Prostate gland (tissue), 2 donors: ENCODE measurements at places on chromosomes 12 and 14.

DNA sequence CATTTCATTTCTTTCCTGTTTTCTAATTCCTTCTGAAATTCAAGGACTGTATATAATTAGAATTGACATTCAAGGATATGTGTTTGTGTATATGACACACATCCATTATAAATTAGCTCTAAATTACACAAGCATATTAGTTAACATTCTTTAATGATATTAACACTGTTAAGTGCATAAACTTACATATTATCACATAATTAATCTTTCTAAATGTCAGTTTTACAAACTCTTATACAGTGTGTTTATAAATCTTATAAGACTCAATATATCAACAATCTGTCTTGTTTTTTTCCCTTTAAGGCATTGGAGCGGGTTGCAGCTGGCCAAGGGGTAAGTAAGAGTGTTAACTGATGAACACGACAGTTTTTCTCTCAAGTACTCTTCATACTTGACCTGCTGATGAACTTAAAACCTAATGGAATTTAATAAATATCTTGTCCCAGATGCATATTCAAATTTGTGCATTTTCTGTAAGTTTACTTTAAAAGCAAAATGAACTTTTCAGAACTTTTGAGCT lies 76.1 kb downstream of the METTL25 start:
- no peak for DNase-seq
- H3K36me3 ChIP-seq = no peaks in the 10 kb centered on the region
- no peak overlapping the region for H3K4me3 ChIP-seq
- H3K27ac ChIP-seq = no peak overlapping the region
- H3K27me3 ChIP-seq = no peaks in the 10 kb centered on the region
- H3K4me1 ChIP-seq = no peaks in the 10 kb centered on the region

DNA sequence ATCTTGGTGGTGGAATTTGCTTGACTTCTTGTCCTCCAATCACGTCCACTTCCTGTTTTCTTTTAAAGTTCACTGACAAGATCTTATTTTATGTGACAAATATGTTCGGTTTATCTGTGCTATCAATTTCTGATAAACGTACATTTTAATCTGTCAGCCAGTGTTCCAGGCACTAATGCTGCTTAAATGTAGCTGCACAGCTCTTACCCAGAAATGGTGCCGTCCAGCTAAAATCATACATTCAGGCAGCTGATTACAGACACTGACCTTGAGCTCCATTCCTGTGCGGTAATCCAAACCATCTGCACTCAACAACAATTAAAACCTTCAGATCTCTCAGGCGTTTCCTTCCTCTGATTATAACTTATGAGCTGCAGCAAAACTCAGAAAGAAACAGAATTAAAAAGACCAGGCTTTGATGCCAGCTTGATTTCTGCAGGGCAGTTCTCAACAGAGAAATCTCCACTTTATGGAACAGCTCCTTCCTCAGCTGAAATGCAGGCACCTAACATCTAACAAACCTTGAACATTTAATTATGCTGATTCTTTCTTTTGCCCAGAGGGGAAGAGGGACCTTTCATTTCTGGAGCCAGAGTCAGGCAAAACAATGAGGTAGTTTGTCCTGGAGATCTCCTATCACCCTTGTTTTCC lies 26.4 kb upstream of the RASSF3 start:
- no peak overlapping the region for H3K4me3 ChIP-seq
- H3K27ac ChIP-seq = no peak overlapping the region
- no peak for DNase-seq
- H3K36me3 ChIP-seq = no peaks in the 10 kb centered on the region

GRCh38 chr12:9673404-9674225 lies 4.1 kb downstream of the CLEC2D start:
- no peaks in the 10 kb centered on the region for H3K4me1 ChIP-seq
- H3K27me3 ChIP-seq = no peaks in the 10 kb centered on the region
- H3K36me3 ChIP-seq = no peaks in the 10 kb centered on the region
- no peak overlapping the region for H3K4me3 ChIP-seq
- no peak for DNase-seq
- no peak overlapping the region for H3K27ac ChIP-seq

DNA sequence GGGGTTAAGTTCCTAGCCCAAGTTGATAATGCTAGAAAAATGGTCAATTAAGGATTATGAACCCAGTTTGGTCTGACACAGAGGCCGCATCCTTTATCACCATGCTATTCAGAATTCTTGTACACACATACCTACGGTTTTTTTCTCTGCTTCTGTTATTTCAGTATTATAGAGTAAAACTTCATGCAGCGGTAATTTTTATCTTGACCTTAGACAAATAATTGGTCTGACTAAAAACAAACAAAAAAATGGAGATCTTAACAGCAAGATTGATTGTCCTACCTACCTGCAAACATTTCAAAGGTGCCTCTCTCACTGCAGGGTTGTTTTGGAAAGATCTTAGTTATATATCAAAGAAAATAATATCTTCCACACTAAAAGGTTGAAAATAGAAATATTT lies 201.9 kb upstream of the PRICKLE1 start:
- H3K27me3 ChIP-seq = no peaks in the 10 kb centered on the region
- no peak overlapping the region for H3K27ac ChIP-seq
- no peaks in the 10 kb centered on the region for H3K36me3 ChIP-seq
- H3K4me1 ChIP-seq = no peaks in the 10 kb centered on the region
